ENCODE measurements at places on chromosomes 4 and X.

- peak; percentile 1 for DNase-seq
These were observed 133.4 kb upstream of the TTC29 start for GRCh38 chr4:147078875-147079658.

DNA sequence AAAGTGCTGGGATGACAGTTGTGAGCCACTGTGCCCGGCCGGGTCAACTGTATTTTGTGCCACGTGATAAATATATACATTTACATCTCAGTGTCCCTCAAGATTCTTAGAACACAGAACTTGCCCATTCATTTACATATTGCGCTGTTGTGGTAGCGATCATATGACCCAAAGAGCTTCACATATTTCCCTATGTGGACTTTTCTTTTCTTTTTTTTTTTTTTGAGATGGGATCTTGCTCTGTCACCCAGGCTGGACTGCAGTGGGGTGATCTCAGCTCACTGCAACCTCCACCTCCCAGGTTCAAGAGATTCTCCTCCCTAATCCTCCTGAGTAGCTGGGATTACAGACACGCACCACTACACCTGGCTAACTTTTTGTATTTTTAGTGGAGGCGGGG, 180.7 kb downstream of the DHRSX start:
- no peak for DNase-seq

- DNase-seq: no peak
These were observed 225.8 kb downstream of the IQCM start for GRCh38 chr4:149589826-149590225.

- DNase-seq: no peak
These were observed 16.6 kb upstream of the UBA1 start for GRCh38 chrX:47177079-47177478.

DNA sequence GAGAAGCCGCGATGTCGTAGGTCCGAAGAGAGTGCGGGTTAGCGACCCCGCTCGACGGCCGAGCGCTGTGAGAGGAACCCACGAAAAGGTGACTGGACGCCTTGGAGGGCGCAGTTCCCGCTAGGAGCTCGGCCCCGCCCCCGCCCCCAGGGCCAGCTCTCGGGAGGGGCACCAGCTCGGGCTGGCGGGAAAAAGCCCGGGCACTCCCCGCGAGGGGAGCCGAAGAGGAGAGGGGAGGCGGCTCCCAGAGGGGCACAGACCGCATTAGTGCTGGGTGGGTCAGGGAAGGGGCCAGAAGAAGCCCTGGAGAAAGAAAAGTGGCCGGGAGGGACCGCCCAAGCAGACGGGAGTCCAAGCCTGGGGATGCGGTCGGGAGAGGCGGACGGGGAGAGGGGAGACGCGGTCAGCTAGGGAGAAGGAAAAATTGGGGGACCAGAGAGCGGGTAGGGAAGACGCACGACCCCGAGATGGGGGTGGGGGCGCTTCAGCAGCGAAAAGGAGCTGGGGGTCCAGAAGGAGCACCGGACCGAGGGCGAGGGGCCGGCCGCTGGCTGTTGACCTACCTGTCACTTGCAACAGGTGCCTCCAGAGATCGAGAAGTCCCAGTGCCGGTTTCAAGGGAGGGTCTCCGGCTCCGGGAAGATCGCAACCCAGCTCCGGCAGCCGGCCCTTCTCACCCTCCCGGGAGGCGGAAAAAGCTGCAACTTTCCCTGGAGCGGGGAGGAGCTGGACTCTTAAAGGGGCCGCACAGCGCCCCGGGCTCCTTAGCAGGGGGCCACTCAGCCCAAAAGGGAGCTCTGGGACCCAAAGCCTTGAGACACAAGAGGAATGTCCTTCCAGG, at the start of gene SYTL4:
Gene SYTL4, minus strand, starts transcription at position 681 of the 841 bp plus-strand sequence. CDS start 30,084 bp downstream, outside the sequence.
- DNase-seq: no peak

DNA sequence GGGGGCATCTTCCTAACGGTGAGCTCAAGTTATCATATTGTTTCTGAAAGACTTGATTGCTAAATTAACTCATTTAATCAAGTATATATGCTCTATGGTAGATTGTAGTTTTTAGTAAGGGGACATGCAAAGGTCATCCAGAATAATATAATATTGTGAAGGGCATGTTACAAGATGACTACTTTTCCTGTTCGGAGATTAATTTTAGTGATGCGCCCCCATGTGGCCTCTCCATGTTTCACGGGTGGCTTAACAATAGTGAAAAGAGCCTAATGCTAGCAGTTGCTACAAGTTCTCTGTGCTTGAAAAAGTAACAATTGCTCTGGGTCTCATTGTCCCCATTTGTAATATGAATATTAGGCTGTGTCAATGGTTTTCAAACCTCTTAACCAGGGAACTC, 12.2 kb downstream of the SMPX start:
- peak; percentile 5 for DNase-seq

- DNase-seq: no peak
These were observed 6.3 kb downstream of the C1QTNF7 start for GRCh38 chr4:15434091-15434490.

- DNase-seq: no peak
These were observed 411.0 kb downstream of the EPHA5 start for GRCh38 chr4:65259296-65259695.

GRCh38 chrX:57211906-57212305, 74.6 kb upstream of the FAAH2 start:
- DNase-seq: no peak

GRCh38 chr4:176882206-176882605, 89.5 kb upstream of the VEGFC start:
- DNase-seq: no peak

GRCh38 chr4:113186913-113187312, 137.5 kb downstream of the ANK2 start:
- DNase-seq: no peak

GRCh38 chrX:83422836-83423235, 85.3 kb upstream of the POU3F4 start:
- DNase-seq: no peak

GRCh38 chrX:149643496-149643895, 11.9 kb upstream of the TMEM185A start:
- no peak for DNase-seq

DNA sequence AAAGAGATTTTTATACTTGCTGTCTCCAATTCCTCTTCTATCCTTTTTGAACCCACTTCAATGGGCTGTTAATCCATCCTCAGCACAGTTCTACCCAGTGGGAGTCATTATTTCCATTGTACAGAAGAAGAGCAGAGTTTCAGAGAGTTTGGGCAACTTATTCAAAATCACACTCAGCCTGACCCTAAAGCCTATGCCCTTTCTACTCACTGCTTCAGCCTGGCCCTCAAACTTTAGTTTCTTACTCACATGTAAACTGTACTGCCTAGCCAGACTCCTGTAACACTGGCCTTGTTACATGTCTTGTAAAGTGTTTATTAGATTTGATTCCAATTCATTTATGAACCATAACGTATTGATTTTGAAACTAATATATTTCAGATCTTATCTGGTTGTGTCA, 25.1 kb upstream of the USO1 start:
- no peak for DNase-seq

DNA sequence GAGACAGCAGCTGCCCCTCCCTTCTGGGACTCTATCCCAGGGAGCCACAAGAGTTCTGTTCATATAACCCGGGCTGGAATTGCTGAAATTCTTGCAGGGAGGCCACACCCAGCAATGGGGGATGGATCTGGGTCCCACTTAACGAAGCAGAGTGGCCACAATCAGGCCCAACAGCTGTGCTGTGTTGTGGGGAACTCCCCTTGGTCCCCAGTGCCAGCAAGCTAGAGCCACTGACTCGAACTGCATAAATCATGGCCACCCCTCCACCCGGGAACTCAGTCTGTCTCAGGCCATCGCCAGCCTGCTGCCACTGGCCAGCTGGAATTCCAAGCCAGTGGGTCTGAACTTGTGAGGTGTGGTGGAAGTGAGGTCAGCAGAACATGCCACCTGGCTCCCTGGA, 111.1 kb downstream of the KLF8 start:
- no peak for DNase-seq

DNA sequence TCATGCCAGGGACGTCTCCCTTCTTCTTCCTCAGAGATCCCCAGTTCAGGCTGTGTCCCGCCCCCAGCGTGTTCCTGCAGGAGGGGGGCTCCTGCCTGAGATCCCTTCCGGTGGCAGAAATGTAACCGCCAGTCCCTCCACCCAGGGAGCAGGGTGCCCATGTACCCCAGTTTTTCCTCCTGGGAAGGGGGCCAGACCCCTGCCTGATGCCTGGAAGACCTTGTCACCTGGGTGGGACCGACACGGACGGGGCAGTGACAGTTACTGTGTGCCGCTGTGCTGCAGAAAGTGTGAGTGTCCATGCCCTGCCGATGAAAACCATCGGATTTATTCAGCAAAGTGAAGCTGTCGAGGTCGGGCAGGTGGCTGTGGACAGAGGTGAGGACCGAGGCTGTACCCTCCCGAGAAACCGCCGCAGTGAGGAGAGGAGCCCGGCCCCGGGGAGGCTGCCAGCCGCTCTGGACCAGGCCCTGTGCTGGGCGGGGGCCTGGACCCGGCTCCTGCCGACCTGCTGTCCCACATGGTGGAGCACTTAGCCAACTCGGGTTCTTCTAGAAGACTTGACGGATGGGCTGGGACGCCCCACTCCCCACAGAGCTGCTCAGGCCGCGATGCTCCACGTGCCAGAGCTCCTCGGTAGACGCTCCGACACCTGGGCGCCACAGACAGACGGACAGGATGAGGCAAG, 36.7 kb upstream of the HMX1 start:
- no peak for DNase-seq

DNA sequence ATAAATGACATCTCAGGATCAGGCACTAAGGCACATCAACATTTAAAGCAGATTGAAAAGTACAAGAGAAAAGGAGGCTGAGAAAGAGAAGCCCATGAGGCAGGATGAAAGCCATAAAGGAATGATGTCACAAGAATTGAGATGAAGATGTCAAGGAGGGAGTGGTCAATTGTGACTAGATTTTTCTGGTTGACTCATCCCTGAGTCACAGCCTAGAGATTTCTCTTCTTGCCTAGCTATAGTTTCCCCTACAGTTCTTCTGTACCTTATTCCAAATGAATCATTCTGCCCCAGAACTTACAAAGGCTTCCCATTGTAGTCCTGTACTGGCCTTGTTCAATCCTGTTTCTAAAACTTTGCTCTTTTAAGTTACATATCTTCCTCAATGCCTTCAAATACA, 3.4 kb upstream of the USP53 start:
- no peak for DNase-seq

- DNase-seq: no peak
These were observed 52.1 kb downstream of the IDS start for GRCh38 chrX:149453030-149453429.

GRCh38 chrX:75784680-75785491, at the start of gene MAGEE2:
MAGEE2 (minus strand) TSS chrX:75785254; CDS start chrX:75785051, 203 bp downstream.
- no peak for DNase-seq

DNA sequence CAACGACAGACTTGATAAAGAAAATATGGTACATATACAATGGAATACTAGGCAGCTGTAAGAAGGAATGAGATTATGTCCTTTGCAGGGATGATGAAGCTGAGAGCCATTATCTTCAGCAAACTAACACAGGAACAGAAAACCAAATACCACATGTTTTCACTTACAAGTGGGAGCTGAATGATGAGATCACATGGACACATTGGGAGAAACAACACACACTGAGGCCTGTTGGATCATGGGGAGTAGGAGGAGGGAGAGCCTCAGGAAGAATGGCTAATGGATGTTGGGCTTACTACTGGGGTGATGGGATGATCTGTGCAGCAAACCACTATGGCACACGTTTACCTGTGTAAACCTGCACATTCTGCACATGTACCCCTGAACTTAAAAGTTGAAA, 209.7 kb downstream of the SPRY1 start:
- no peak for DNase-seq

- no peak for DNase-seq
These were observed 39.2 kb downstream of the TXLNG start for GRCh38 chrX:16825264-16826035.

DNA sequence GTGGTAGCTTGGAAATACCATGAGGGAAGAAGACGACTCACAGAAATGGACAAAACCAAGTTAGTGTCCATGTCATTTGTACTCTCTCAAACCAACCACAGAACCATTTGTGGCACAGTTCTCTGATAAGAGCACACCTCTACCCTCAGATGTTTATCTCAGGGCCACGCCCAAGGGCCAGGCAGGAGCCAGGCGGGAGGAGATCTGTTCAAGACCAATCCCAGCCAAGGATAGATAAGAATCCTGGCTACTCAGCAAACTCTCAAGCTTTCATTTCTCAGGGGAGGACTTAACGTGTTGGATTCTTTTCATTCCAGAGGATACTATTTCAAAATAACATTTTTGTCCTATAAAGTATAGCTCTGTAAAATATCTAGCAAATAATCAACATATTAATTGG, 95.0 kb downstream of the NYX start:
- no peak for DNase-seq

DNA sequence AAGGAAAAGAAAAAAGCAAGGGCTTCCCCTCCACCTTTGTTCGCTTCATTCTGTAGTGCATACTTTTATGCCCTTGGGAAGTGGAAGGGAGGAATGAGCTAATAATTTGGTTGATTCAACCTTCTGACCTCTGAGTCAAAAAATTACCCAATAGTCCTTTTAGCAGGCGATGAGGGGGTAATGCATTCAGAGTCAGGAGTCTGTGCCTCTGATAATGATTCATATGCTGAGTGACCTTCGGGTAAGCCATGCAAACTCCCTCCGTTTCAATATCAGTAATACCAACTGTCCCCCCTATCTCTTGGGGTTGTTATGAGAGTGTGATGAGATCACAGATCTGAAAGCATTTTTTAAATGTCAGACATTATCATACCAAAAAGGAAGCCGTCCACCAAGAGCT, 41.6 kb upstream of the ACSL4 start:
- no peak for DNase-seq

DNA sequence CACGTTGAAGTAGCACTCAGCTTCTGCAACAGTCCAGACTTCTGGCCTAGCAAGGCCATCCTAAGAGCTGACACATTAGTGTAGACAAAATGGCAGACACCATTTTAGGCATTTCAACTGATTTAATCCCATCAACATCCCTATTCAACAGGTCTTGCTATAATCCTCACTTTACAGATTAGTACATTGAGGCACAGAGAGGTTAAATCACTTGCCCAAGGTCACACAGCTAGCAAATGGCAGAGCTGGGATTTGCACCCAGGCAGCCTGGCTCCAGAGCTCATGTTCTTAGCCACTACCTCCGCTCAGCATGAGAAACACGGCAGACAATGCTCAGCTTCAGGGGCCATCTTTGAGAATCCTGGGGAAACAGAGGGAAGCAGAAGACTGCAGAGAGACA, 107.9 kb upstream of the TRIM2 start:
- no peak for DNase-seq

DNA sequence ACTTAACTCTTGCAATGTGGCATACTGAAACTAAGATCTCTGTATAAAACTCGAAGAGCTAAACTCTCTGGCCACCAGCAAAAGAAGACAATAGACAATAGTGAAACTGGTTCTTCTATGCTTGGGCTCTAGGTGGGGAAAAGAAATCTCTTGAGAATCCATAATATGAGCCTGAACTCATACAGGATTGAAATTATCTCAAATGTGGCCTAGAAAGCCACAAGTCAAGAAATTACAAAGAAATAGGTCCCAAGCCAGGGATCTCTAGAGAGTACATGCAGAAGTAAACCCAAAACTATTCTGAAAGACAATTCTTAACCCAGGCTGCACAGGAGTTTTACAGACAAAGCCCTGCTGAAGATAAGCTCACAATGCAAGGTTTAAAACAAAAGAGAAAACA, 127.4 kb downstream of the ANAPC10 start:
- no peak for DNase-seq

Data from NCI-H2081 treated with DMSO at 0.1 percent for 48 hours (cell line).